ENCODE measurements at places on chromosomes 16 and 17.

DNA sequence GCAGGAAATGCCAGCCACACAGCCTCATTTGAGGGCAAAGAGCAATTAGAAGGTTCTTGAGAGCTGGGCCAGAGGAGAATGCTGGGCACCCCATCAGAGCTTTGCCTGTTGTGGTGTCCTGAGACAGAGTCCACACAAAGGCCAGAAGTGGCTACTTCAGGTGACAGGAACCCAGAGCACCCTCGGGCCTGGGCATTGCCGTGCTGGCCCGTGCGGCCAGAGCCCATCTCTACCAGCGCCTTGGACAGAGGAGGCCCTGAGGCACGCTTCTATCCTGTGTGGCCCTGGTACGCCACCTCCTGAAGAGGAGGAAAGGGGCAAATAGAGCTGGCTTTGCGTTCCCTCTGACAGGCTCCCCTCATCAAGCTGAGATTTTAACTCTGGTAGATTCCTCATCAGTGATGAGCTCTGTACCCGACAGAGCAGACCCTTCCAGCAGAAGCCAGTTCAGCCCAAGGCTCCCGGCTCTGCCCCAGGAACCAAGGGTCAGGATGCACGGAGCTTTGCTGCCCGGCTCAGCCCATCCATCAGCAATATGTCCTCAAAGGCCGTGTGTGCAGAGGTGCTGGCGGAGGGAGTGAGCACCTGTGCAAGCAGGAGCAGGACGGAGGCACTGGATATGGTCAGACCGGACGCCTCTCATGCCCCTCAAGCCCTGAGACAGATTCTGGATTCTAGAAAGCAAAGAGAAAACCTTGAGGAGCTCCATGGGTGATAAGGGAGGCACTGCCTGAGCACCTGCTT is 3.4 kb upstream of the RASD1 start:
- no peak for DNase-seq

GRCh38 chr16:82937926-82938520 is 311.3 kb downstream of the CDH13 start:
- no peak for DNase-seq

GRCh38 chr16:4463522-4464163 is 10.8 kb downstream of the NMRAL1 start:
- DNase-seq, result no peak

DNA sequence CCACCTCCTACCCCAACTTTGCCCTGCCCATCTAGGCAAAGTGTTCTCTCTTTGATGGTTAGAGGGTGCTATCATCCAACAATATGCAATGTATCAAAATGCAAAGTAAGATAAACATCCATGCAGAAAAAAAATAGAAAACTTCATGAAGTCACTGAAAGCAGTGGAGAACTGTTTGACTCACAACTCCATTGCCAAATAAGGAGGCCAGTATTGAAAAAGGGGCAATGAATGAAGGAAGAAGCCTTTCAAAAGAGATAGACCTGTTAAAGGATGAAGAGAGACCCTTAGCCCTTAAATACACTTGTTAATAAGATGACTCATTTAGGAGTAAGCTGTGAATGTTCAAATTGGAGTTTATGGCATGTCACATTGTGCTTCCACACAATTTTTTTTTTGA is 13.0 kb downstream of the FA2H start:
- peak; percentile 15 for DNase-seq

- DNase-seq, result no peak
Measured at GRCh38 chr17:3961564-3962047, 2.6 kb downstream of the ATP2A3 start.

DNA sequence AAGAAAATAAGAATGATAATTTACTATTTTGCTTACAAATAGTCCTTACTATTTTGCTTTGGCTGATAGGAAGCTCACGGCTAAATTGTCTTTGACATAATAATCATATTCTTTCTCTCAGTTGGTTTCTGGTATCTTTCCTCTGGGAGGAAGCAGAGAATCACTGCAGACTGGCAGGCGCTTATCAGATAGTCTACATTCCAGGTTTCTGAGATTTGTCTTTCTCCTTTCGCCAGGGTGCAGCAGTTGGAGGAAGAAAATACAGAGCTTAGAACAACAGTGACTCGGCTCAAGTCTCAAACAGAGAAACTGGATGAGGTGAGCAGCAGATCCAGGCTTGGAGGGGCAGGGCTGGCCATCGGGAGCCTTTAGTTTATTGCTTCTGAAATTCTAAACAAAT is 136.1 kb downstream of the RAB11FIP4 start:
- no peak for DNase-seq

GRCh38 chr17:2068031-2068518 is 13.2 kb downstream of the HIC1 start:
- DNase-seq, result no peak

GRCh38 chr16:84929421-84930297 is 81.7 kb downstream of the ZDHHC7 start:
- DNase-seq, result no peak

DNA sequence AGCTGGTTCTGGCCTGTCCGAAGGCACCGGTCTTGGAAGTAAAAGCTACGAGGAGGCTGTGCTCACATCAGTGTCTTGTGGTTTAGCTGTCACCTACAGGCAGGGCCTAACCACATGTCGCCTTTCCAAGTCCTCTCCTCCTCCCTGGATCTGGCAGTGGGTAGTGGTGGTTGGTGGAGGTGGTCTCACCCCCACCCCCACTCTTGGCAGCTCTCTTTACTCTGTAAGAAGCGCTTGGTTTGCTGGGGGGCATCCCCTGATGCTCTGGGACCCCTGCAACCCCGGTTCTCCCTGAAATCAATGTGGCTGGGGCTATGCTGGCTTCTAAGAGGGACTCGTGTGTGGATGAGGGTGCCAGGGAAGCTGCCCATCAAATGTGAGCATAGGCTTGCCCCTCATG is 68.3 kb downstream of the WIPI1 start:
- no peak for DNase-seq

DNA sequence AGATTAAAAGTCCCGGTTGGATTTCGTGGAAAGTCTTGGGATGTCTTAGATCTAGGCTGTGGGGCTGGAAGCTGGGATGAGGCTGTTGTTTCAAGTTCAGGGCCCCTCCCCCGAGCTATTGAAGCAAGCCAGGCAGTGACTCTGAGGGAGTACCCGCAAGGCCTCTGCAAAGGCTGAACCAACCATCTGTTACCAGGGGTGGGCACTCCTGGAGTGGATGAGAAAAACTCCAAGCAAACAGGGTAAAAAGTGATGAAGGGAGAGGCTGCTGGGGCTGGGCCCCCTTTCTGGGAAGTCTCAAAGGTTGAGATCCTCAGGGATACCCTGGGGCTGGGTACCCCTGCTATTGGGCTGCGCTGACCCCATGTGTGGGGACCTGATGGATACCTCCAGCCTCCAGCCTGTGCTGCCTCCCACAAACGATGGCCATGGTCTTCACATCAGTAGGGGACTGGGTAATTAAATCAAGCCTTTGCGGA is 82.4 kb upstream of the KIFC3 start:
- DNase-seq, result no peak

DNA sequence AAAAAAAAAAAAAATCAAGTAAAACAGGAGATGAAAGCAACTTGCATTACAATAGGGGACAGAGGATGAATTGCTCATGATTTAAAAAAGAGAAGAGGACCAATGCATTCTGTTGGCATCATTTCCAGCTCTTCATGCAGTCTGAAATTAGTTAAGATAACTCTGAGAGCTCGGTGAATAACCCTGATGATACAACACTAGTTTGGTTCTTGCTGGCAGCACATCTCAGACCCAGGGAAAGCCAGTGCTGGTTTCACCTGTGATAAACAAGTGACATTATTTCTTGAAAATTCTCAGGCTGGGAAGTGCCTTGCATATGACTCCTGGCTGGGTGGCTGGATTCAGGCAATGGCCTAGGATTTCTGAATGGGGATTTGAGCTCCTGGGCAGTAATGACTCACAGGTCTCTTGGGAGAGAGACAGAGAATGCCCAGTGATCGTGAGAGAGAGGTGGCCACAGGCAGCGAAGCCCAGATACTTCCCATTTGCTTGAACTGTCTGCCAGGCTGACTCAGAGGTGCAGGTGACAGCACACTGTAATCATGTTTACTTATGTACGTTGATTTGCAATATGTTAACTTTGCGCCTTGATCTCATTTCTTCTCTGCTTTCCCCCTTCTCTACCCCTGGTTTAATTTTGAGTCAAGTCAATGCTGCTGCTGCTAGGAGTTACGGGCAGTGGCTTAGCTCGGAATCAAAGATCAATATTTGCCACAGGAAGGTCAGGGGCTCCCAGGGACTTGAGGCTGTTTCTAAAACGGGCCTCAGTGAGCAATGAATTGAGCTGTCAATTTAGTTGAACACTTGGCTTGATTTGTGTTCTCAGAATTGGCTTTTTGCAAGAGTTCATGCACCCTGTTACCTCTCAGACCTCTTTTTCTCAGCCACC is 27.1 kb downstream of the ARSG start:
- peak; percentile 66 for DNase-seq

DNA sequence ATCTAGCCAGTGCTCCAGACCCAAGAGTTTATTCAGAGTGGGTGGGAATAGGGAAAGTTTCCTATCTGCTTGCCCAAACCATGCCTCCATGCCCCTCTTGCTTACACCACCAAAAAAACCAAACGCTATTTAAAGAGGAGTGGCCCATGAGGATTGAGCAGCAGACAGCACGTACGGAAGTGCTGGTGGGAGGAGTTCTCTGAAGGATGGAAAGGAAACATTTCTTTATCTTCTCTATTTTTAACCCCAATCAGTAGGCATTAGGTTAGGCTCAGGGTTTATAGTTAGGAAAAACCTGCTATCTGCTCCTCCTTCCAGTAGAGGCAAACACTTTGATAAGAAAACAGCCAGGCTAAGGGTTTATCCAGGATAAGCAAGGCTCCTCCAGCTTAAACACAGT is 235.3 kb downstream of the ZFHX3 start:
- DNase-seq, result no peak

- DNase-seq, result no peak
Measured at GRCh38 chr16:6008670-6009069, 911.1 kb upstream of the EEF2KMT start.

- DNase-seq, result no peak
Measured at GRCh38 chr17:28412099-28412498, 6.1 kb upstream of the SLC46A1 start.

GRCh38 chr16:81720973-81721906 is 57.9 kb upstream of the PLCG2 start:
- DNase-seq, result no peak

DNA sequence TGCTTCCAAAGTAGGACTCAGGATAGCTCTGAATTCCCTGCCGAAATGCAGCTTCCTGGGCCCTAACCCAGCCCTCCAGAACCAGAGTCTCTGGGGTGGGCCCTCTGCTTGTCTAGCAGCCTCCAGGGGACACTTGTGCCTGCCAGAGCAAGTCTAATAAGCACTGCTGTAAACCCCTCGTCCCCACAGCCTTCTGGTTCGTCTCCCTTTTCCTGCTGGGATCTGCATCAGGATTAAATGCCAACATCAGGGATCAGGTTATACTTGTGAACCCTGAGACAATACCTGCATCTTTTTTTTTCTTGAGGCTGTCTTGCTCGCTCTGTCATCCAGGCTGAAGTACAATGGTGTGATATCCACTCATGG is 282.0 kb downstream of the SEC14L1 start:
- DNase-seq, result no peak

DNA sequence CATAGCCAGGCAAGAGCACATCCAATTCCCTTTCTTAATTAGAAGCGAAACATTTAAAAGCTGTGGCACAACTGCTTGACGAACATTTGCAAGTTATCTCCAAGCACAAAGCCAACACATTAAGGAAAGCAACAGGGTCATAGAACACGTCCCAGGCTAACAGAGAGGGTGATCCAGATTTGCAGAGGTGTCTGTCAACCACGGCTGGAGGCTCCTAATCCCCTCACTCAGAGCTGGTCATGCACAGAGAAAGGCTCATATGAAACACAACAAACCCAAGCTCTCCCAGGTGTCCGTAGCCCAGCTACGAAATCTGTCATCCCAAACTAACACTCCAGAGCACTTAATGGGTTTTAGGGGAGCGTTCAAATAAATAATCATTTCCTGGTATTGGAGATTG is 276.1 kb downstream of the SLC39A11 start:
- no peak for DNase-seq

DNA sequence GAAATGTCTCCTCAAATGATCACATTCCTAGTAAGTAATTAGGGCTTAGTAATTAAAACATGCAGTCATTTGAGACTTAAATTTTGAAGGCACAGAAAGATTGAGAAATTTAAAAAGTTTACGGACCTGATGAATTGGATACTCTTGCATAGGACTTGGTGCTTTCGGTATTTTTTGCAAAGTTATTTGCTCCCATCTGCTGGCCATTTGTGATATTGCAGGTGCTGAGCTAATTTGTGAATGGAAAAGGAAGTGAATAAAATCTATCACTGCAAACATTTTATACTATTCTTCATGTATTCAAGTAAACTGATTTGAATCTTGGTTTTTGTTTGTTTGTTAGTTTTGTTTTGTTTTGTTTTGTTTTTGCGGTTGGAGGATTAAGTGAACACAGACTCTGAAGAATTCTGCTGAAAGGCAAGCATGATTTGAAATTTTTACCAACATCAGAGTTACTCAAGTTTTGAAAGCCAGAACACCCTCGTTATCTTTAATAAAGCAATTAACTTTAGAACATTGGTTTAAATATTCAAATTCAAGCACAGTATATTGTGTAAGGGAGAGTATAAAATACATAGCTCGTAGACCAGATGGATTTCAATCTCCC is 689.5 kb upstream of the RBFOX1 start:
- DNase-seq, result peak; percentile 50

GRCh38 chr16:69861292-69862030 is 89.7 kb upstream of the CLEC18A start:
- DNase-seq, result peak; percentile 45

- no peak for DNase-seq
Measured at GRCh38 chr17:7654832-7655540, 4.3 kb downstream of the ATP1B2 start.

DNA sequence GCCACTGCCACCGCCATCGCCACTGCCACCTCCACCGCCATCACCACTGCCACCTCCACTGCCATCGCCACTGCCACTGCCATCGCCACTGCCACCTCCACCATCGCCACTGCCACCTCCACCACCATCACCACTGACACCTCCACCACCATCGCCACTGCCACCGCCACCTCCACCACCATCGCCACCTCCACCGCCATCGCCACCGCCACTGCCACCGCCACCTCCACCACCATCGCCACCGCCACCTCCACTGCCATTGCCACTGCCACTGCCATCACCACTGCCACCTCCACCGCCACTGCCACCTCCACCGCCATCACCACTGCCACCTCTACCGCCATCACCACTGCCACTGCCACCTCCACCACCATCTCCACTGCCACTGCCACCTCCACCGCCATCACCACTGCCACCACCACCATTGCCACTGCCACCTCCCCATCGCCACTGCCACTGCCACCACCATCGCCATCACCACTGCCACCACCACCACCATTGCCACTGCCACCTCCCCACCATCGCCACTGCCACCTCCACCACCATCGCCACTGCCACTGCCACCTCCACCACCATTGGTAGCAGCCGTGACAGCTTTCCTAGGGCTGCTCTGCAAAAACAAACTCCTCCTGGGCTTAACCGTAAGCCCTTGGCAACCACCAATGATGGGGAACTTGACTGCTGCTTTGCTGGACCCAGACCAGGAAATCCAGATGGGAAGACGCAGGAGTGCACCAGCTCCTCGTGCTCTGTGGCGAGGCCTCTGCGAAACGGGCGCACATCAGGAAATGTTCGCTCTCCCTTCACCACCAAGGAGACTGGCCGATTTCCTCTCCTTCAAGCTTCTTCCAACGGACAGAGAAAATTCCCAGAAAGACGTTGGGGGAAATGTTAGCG is 147.2 kb downstream of the RBFOX3 start:
- no peak for DNase-seq

GRCh38 chr16:4846503-4846900 is 586 bp downstream of the GLYR1 start:
- peak; percentile 67 for DNase-seq

GRCh38 chr16:66359811-66360608 is 6.5 kb upstream of the CDH5 start:
- DNase-seq, result peak; percentile 15

- no peak for DNase-seq
Measured at GRCh38 chr16:3046641-3047386, 453 bp downstream of the MMP25 start.

Measured in renal cortical epithelial cell (primary cell).